Activated CD4-positive, CD25-positive, alpha-beta regulatory T cell (primary cell): ENCODE measurements at places on chromosomes 6 and 20.

DNA sequence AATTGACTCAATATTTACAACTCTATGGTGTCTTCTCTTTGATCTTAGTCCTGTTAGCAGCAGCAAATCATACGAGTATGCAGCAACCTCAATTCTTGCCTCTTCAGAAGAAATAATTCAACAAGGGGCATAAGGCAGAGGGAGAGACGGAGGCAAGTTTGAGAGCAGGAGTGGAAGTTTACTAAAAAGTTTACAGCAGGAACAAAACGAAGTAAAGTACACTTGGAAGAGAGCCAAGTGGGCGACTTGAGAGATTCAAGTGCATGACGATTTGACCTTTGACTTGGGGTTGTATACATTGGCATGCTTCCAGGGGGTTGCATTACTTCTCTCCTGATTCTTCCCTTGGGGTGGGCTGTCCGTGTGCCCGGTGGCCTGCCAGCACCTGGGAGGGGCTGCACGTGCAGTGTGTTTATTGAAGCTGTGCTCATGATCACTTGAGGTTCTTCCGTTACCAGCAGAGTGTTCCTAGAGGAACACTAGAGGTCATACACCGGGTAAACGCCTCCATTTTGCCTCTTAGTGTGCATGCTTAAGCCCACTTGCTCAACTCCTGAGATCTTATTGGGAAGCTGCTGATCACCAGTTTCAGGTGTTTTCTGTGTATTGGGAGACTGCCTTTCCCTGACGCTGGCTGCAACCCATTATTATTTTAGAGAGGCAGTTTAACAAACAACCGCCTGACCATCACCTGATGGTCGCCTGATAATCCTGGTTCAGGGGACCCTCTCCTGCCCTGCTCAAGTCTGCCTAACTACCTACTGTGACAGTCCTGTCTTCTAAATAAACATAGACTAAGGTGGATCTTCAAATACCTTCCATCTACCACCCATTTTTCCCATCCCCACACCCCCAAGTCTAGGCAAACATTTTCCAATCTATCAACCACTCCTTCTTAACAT lies 172.4 kb upstream of the MYLIP start:
- no peak for DNase-seq

GRCh38 chr6:56699066-56699654 lies 56.5 kb upstream of the DST start:
- DNase-seq = no peak

DNA sequence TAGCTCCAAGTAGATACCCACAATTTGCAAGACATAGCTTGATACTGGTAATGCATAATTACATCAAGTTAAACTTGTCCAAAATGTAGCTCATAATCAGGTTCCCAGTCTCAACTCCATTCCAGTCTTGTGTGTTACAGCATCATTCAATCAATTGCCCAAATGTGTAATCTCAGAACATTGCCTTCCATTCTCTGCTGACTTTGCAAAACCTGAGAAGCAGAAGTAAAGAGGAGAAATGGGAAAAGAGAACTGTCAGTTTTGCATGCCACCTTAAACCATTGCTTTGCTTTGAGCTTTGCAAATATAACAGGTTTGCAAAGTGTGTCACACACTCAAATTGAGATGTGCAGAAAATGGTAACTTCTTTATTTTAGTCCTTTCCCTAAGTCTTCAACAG lies 40.3 kb upstream of the CNKSR3 start:
- no peak for DNase-seq

- no peak for DNase-seq
These were observed 43.3 kb upstream of the CHRNA4 start for GRCh38 chr20:63404129-63405085.

- DNase-seq = no peak
These were observed 41.9 kb downstream of the TRAM2 start for GRCh38 chr6:52534966-52535390.

- DNase-seq = no peak
These were observed 21.0 kb upstream of the PDE7B start for GRCh38 chr6:135830452-135830881.

DNA sequence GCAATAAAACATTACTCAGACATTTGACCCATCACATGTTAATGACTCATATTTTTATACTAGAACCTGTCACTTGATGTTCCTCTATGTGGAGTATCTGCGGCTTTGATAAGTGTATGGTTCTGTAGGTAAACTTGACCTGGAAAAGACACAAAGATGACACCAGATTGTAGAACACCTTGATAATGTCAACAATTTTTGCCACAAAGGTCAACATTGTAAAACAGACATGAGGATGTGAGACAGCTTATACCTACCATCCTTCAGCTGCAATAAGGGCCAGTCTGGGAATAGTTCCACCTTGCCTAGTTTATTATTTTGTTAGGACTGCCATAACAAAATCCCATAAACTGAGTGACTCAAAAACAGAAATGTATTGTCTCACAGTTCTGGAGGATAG lies 202.4 kb downstream of the LMBRD1 start:
- no peak for DNase-seq

GRCh38 chr20:46458866-46459750 lies 52.7 kb upstream of the ELMO2 start:
- no peak for DNase-seq

DNA sequence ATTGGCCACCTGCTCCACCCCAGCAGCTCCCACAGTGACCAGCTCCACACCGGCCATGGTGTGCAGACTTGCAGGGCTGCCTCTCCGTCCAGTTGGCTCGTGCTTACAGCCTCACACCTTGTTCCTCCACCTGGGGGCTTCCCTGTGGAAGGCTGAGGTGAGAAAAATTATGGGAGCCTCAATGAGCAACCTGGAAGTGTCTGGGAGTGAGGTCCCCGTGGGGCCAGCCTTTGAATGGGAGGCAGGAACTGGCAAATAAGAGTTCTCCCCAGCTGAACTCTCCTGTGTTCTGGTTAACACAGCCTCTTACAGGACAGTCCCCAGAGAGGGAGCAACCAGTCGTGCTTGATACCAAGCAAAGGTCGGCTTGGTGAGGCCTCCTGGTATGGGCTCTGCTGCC lies 3.8 kb upstream of the PFDN4 start:
- DNase-seq = no peak

GRCh38 chr6:21078497-21078896 lies 515.1 kb upstream of the SOX4 start:
- no peak for DNase-seq

GRCh38 chr6:130423044-130423443 lies 57.2 kb downstream of the TMEM200A start:
- DNase-seq = no peak

GRCh38 chr6:100763617-100764241 lies 117.4 kb downstream of the ASCC3 start:
- no peak for DNase-seq

DNA sequence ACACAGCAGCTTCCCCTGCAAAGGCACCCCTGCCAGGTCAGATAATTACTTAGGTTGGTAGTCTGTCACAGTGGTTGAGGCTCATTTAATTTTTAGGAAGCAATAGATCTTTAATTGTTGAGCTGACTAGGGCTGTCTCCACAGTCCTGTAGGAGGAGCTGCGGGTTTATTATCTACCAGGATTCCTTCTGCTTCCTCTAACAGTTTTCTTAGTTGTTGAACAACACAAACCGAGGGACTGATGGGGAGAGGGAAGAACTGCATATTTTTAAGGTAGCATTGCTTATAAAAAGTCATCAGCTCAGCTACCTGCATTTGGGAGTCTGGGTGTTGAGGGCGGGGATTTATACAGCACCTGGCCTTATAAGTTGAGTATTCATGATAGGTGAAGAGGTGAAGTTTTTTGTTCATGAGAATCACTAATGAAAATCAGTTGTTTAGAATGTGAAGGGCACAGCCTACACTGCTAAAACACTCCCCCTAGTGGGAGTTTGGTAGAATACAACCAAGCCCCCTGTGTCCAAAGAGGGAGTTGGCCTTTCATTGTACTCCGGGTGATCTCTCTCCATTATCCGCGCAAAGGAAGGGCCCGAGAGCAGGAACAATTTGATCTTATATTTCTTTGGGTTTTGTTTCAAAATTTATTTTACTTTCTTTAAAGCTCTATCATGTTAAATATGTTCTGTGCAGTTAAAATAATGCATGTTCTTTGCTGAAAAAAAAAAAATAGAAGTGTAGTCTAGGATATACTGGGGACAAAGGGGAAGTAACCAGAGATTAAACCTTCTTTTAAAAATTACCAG lies 69.6 kb downstream of the SSR1 start:
- DNase-seq = no peak
